ENCODE measurements at places on chromosomes 3 and 15. TPM values are rescaled to one million over a fixed set of nuclear protein-coding genes. Genes with fewer than 3 reads are reported as not detected.

Gene IL5RA
- 0.48 TPM for total RNA-seq

DNA sequence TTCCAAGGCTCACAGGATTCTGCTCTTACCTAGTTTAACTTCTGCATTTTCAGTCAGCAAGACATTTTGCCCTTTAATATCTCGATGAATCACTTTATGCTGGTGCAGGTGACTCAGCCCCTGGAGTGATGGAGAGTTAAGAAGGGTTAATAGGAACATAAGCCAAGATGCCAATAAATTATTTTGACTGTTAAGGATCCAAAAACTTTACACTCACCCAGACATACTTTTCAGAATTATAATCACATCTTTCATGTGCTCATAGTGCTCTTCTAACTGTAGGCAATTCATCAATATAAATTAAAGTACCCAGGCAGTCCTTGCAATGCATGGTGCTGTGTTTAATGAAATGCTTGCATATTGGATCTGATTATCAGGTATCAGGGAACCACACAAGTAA is 164.1 kb upstream of the SLC2A2 start:
- no peak for DNase-seq

- no peak for DNase-seq
These were observed 29.1 kb downstream of the PLXND1 start for GRCh38 chr3:129577366-129577765.

- no peak for DNase-seq
These were observed 14.9 kb upstream of the PSTPIP1 start for GRCh38 chr15:76979996-76980520.

DNA sequence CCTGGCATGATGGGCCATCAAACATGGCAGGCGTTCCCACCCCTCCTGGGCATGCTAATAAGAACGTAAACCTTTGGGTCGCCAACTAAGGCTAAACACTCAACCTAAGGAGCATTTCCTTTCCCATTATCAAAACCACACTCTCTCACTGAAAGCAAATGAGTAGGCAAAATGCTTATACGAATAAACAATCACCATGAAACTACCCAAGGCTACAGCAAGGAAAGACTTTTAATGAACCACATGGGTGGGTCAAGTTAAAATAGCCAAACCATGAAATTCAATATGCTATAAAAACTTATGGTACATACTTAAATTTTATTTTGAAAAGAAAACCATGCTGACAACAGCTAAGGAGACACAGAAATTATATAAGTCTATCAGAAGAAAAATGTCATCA is 180.6 kb downstream of the OSBPL10 start:
- DNase-seq: no peak

- DNase-seq: no peak
These were observed 22.8 kb downstream of the OXSM start for GRCh38 chr3:25812644-25813043.

Data from activated naive CD8-positive, alpha-beta T cell treated with anti-CD3 and anti-CD28 coated beads, Interleukin-2, amount 10 ng/mL, durations not matched to agents 7 days and 5 days (primary cell).